ENCODE measurements at places on chromosomes 16 and 17. TPM values are rescaled to one million over a fixed set of nuclear protein-coding genes. Genes with fewer than 3 reads are reported as not detected.

The KRTAP2-1 gene
- not detected for total RNA-seq

The PIK3R5 gene
- 16.1 TPM for total RNA-seq

The FAM20A gene
- 4.1 TPM for total RNA-seq

The HSD3B7 gene
- 29.9 TPM for total RNA-seq

The PIPOX gene
- 1.2 TPM for total RNA-seq

The TMEM114 gene
- total RNA-seq: not detected

The PPY gene
- total RNA-seq: not detected

GRCh38 chr16:3780570-3780969, 63.2 kb upstream of the TRAP1 start:
- DNase-seq: no peak

DNA sequence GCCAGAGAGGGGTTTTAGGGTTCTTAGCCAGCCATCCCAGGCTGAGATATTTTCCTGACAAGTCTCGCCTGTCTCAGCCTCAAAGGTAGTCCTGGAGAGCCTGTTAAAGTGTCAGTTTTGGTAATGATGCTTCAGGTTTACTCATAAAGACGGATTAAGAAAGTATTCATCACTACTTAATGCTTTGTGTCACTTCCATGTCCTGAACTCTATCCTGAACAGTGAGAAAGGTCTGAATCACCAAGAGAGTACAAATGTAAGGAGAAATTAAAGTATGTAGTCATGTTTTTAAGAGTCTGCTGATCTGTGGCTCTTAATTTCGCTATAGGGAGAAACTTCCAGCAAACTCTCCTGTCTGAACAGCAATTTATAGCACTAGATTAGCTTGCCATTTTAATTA, 14.0 kb downstream of the RPGRIP1L start:
- DNase-seq: no peak

- DNase-seq: peak; percentile 18
Observed at GRCh38 chr17:40363111-40363827, 1.3 kb downstream of the GJD3 start.

GRCh38 chr16:15477802-15478201, 43.4 kb downstream of the BMERB1 start:
- DNase-seq: no peak

DNA sequence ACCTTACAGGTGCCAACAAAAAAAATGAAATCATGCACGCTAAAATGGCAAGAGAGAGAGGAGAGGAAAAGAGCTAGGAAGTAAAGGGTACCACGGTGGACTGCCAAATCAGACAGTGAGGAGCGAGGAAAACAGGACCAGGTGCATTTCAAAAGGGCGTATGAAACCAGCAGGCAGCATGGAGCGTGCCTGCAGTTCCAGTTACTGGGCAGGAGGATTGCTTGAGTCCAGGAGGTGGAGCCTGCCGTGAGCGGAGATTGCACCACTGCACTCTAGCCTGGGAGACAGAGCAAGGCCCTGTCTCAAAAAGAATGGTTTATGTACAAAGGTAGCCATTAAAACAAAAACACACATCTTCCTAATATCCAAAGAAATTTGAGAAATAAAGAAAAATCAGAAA, 16.4 kb downstream of the USP36 start:
- DNase-seq: no peak

GRCh38 chr16:72818236-72818845, 229.6 kb downstream of the ZFHX3 start:
- no peak for DNase-seq

DNA sequence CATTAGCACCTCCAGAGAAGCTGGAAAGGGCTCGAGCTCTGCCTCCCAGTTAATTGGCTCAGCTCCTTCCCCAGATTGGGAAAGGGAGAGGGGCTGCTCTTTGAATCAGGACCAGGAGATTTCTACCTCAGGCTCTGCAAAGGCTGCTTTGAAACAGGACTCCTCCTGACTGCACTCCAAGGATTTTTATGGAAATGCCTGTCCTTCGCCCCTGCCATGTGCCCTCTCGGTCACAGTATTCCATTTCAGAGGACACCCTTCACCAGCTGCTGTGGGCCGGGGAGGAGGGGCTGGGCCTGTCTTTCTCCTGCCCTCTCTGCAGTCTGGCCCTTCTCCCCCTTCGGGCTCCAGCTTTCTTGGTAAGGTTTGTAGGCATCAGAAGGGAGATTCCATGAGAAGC, 13.6 kb downstream of the MRM1 start:
- no peak for DNase-seq

DNA sequence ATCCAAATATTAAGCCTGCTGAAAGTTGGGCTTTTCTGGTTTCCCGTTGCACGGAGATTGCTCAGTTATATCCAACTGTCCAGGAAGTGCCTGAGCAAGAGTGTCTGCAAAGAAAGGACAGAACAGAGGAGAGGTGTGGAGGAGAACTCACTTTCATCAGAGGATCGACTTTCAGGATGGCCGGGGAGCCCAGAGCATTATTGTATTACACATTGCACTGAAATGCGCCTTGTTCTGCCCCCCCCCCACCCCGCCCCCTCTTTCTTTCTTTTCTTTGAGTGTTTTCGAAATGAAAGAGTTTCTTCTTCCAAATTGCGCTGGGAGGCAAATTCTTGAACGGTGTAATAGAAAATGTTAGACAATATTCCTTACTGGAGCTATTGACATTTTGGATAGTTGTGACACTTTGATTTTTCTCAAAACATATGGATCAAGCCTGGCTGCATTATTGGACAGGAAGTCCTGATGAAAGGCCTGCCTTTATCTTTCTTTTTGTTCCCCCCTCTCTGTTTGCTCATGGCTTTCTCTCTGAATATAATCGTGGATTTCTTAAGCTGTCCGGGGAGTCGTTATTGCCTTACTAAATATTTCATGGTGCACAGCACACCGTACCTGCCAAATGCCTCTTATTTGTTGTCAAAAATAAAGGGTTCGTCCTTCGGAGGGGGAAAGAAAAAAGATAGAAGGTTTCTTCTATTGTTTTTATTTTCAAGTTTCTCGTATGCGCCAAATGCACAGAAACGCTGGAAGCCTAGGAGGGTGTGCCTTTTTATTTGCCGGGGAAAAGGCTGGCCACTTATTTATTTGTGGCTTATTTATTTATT, 110.8 kb downstream of the IRX3 start:
- DNase-seq: no peak

DNA sequence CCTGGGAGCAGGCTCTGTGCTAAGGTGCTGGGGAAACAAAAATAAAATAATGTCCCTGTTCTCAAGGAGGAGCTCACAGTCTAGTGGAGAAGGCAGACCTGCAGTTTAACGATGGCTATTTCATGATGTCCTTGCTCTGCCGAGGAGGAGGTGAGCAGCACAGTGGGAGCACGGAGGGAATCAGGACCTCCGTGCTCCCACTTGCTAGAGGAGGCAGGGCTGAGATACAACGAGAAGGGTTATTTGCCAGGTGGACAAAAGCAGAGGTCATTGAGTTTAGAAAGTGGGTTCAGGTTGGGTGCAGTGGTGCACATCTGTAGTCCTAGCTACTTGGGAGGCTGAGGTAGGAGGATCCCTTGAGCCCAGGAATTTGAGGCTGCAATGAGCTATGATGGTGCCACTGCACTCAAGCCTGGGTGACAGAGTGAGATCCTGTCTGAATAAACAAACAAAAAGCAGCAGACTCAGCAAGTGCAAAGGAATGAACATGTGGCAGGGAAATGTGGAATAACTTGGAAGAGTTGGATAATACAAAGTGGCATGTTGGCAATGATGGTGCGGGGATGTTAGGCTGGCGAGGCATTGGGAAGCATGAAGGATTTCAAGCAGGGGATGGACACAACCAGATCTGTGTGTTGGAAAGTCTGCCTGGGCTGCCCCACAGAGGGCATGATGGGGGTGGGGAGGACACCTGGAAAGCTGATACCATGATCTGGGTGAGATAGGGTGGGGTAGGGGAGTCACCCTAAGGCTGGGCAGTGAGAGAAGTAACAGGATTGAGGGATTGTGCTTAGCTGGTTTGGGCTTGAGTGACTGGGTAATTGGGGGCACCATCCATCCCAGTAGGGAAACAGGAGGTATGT, 12.8 kb upstream of the TNS4 start:
- no peak for DNase-seq

DNA sequence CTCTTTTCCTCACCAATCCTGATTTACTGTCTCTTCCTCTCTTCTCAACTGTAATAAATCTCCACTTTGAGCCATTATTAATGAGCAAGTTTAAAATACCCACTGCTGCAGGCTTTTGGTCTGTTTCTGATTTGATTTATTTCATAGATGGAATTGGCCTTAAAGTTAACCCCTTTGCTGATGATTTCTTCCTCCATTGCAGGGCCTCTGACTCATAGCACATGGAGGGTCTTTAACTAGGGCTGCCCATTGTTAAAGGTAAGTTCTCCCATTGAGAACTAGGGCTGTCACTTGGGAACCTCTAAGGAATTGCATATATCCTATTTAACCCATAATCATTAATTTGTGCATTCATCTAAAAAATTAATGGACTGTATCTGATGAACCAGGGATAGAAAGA, 221.2 kb downstream of the CA10 start:
- DNase-seq: no peak

GRCh38 chr16:29139261-29139802, 154.5 kb downstream of the LAT start:
- no peak for DNase-seq

DNA sequence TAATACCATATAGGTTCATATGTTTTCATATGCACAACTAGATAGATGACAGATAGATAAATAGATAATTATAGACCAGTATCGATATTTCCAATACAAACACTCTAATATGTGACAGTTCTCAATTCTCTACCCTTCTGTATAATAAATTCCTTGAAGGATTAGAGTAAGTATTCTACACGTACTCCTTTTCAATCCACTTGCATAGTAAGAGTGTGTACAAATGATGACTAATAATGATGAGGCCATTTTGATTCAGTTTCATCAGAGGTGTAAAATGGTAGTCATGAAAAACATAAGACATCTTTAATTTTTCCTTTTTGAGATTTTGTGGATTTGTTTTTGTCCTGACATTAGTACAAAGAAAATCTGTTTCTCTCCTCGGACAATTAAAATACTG, 188.3 kb upstream of the WSB1 start:
- DNase-seq: no peak

DNA sequence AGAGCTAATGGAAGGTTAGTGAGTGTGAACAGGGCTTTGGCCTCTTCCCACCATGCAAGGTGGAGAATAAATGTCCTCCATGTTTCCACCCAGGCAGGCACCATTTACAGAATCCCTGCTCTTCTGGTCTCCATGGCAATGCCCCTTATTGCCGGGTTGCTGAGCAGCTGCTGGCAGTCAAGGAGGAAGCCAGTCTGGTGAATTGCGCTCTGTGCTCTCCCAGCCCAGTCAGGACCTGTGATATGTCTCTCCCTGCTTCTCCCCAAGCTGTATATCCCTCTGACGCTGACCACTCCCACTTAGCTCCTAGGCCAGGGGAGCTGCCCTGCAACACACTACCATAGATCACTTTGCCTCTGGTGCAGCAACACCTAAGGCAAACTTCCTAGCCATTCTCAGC, 402.1 kb upstream of the ERCC4 start:
- no peak for DNase-seq

GRCh38 chr16:50335196-50335958, 33.4 kb downstream of the BRD7 start:
- no peak for DNase-seq

GRCh38 chr16:83762141-83762991, 45.4 kb upstream of the HSBP1 start:
- DNase-seq: no peak

- no peak for DNase-seq
Observed at GRCh38 chr17:73336408-73337329, 24.9 kb upstream of the CDC42EP4 start.

DNA sequence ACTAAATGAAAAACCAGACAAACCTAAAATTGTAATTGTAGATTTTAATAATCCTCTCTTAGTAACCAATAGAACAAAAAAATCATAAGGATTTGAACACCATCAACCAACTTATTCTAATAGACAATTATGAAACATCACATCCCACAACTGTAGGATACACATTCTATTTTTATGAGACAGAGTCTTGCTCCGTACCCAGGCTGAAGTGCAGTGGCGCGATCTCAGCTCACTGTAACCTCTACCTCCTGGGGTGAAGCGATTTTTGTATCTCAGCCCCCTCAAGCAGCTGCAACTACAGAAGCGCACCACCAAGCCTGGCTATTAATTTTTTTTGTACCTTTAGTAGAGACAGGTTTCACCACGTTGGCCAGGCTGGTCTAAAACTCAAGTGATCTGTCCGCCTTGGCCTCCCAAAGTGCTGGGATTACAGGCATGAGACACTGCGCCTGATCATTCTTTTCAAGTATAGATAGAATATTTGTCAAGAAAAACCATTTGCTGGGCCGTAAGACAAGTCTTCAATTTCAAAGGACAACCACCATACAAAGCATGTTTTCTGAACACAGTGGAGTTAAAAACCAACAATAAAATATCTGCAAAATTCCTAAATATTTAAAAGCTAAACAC, 49.8 kb downstream of the CREBBP start:
- no peak for DNase-seq

DNA sequence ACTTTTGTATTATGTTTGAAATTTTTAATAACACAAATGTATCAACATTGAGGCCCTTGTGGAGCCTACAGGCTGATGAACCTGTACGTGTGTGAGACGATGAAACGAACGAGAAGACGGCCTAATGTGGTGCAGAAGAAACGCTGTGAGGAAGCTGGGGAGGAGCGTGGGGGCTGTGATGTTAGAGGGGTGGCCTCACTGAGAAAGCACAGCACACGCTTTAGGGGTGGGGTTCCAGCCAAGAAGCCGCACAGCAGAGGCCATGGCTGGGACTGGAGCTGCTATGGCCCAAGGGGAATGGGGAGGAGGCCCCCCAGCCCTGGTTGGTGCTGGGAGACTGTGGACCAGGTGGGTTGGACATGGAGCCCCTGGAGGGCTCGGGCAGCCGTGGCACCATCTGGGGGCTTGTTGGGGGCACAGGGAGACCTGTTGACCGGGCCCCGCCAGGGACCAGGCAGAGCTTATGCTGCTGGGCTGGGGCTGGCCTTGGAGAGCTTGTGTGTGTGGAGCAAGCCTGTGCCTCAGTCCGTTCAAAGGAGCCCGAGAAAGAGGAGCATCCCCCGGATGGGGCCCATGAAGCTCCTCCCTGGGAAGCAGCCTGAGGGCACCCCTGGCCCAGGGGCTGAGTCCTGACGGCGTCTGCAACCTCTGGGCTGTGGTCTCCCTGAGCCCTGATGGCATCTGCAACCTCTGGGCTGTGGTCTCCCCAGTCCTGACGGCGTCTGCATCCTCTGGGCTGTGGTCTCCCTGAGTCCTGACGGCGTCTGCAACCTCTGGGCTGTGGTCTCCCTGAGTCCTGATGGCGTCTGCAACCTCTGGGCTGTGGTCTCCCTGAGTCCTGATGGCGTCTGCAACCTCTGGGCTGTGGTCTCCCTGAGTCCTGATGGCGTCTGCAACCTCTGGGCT, 44.7 kb downstream of the METRNL start:
- peak; percentile 6 for DNase-seq

GRCh38 chr17:10126276-10126615, 72.2 kb downstream of the GAS7 start:
- DNase-seq: no peak

GRCh38 chr17:33927732-33928133, 327.4 kb upstream of the CCL2 start:
- no peak for DNase-seq

DNA sequence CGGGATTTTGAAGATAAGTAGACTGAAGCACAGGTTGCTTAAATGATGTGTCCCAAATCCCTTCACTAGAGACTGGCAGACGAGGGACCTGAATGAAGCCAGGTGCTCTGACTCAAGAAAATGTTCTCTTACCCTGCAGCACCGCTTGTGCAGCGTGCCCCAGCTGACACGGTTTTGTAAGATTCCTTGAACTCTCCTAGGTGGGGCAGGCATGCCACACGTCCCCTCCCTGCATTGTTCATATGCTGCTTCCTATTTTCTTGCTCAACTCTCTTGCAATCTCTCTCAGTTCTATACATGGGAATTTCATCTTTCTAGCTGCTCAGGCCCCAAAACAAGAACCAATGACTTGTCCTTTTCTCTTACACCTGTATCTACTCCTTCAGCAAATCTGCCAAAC, 22.1 kb upstream of the HNF1B start:
- DNase-seq: no peak

Measured in transverse colon (tissue), 4 donors.